ENCODE measurements at places on chromosomes 4 and X. TPM values are rescaled to one million over a fixed set of nuclear protein-coding genes. Genes with fewer than 3 reads are reported as not detected.

The USO1 gene
- 42.0 TPM for total RNA-seq

DNA sequence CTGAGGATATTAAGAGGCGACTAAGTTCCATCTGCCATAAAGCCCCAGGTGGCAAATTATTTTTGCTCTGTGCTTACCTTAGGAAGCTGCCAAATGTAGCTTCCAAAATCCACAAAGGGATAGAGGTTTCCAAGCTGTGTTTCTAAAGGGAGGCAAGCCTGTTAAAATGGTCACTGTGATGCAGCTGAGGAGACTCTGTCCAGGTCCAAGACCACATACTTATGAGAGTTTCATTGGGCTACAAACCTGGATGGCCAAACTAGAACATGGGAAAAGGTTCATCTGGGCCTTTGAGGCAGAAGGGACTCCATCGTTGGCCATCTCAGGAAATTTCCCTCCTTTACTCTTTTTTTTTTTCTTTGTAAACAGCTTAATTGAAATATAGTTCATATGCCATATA, 306.9 kb upstream of the FGF13 start:
- H3K36me3 ChIP-seq: no peaks in the 10 kb centered on the region
- no peak overlapping the region for H3K4me3 ChIP-seq
- peaks cover 7% of the 10 kb centered on the region for H3K27me3 ChIP-seq
- no peak overlapping the region for H3K27ac ChIP-seq
- H3K4me1 ChIP-seq: no peaks in the 10 kb centered on the region

The UGT8 gene
- total RNA-seq: 0.74 TPM

DNA sequence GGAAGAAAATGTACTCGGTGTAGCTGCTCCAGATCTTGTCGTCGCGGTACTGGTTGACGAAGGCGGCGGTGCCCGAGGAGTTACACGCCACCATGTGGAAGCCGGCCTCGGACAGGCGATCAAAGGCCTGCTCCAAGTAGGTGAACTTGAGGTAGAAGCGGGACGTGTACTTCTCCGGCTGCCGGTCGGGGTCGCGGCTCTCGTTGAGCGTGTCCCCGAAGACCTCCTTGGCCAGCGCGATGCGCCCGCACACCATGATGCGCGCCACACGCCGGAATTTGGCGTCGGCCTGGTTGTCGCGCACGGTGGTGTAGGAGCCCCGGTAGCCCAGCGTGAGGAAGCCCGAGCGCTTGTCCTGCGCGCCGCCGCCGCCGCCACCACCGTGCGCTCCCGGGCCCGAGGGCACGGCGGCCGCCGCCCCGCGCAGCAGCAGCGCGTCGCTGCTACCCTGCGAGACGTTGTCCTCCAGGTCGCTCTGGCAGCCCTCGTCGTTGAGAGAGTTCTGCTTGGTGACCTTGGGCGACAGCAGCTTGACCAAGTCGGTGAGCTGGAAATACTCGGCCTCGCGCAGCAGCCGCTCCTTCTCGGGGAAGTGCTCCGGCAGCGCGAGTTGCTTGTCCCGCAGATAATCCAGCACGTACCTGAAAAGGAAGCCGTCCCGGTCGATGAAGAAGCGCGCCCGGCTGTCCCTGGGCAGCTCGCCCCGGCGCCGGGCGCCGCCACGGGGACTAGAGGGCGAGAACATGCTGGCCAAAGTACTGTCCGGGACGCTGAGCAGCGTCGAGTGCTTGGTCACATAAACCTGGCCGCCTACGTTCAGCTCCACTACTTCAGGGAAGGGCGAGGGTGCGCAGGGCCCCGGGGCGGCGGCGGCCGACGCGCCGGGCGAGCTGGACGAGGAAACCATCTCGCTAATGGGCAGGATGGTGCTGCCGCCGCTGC, 775 bp downstream of the KCTD8 start:
- H3K27me3 ChIP-seq: peaks cover 46% of the 10 kb centered on the region
- peaks cover 22% of the 10 kb centered on the region for H3K4me1 ChIP-seq
- DNase-seq: peak; percentile 4
- no peak overlapping the region for H3K27ac ChIP-seq
- H3K4me3 ChIP-seq: peak overlapping the region; percentile 86

GRCh38 chrX:8879750-8880149, 78.6 kb upstream of the FAM9A start:
- H3K27me3 ChIP-seq: no peaks in the 10 kb centered on the region
- no peaks in the 10 kb centered on the region for H3K4me1 ChIP-seq
- no peaks in the 10 kb centered on the region for H3K36me3 ChIP-seq
- H3K4me3 ChIP-seq: no peak overlapping the region
- no peak overlapping the region for H3K27ac ChIP-seq

DNA sequence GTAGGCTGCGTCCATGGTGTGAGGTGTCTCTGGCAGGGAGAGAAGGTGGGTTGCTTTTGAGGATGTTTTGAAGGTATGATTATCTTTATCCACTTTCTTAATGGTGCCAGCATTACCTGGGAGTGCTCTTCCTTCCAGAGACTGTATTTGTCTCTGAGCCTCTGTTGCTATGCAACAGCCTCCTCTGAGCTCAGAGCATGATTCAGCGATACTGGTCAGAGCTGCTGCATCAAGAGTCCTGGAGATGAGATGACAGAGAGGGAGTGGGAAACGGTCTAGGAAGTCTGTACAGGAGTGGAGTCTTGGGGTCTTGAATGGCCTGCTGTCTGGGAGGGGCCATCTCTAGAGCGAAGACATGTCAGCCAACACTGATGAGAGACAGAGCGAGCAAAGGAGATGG, 104.4 kb upstream of the RAB40AL start:
- H3K4me3 ChIP-seq: no peak overlapping the region
- no peaks in the 10 kb centered on the region for H3K4me1 ChIP-seq
- no peak overlapping the region for H3K27ac ChIP-seq
- no peaks in the 10 kb centered on the region for H3K36me3 ChIP-seq
- DNase-seq: no peak

The REPS2 gene
- 0.39 TPM for total RNA-seq

GRCh38 chrX:43750248-43750676, 94.2 kb downstream of the MAOA start:
- peak; percentile 28 for DNase-seq
- no peak overlapping the region for H3K4me3 ChIP-seq
- H3K36me3 ChIP-seq: no peaks in the 10 kb centered on the region
- H3K27me3 ChIP-seq: peaks cover 11% of the 10 kb centered on the region

GRCh38 chr4:83387012-83387411, 52.4 kb upstream of the HPSE start:
- H3K27ac ChIP-seq: no peak overlapping the region
- H3K36me3 ChIP-seq: peaks cover 1% of the 10 kb centered on the region
- H3K4me3 ChIP-seq: no peak overlapping the region
- DNase-seq: no peak
- H3K27me3 ChIP-seq: no peaks in the 10 kb centered on the region

The TET2 gene
- 34.2 TPM for total RNA-seq

GRCh38 chr4:22045051-22045630, 96.6 kb upstream of the KCNIP4 start:
- H3K27ac ChIP-seq: no peak overlapping the region
- no peaks in the 10 kb centered on the region for H3K36me3 ChIP-seq
- no peak overlapping the region for H3K4me3 ChIP-seq
- H3K4me1 ChIP-seq: no peaks in the 10 kb centered on the region

The CXCL1 gene
- not detected for total RNA-seq

The NRK gene
- total RNA-seq: not detected

GRCh38 chr4:25184056-25184455, 23.8 kb upstream of the SEPSECS start:
- no peaks in the 10 kb centered on the region for H3K27me3 ChIP-seq
- H3K4me1 ChIP-seq: peaks cover 33% of the 10 kb centered on the region
- DNase-seq: no peak
- no peaks in the 10 kb centered on the region for H3K36me3 ChIP-seq
- no peak overlapping the region for H3K27ac ChIP-seq
